Natural killer cell (primary cell): ENCODE measurements at places on chromosomes 16 and 17. TPM values are rescaled to one million over a fixed set of nuclear protein-coding genes. Genes with fewer than 3 reads are reported as not detected.

Gene ALOXE3
- total RNA-seq, result not detected

Gene CDH5
- total RNA-seq, result not detected

Gene SMYD4
- total RNA-seq, result 24.3 TPM

Gene HID1
- total RNA-seq, result 2.8 TPM

Gene FOXN1
- not detected for total RNA-seq

Gene CCL1
- total RNA-seq, result not detected

Gene KRT13
- total RNA-seq, result not detected

Gene ETV4
- not detected for total RNA-seq

Gene PNMT
- total RNA-seq, result 2.5 TPM

Gene NPIPA5
- 1.0 TPM for total RNA-seq

Gene KRT28
- not detected for total RNA-seq

Gene LRRC37A2
- 21.9 TPM for total RNA-seq

Gene HIC1
- 20.7 TPM for total RNA-seq

Gene TNFRSF12A
- total RNA-seq, result 3.1 TPM

Gene NAGS
- total RNA-seq, result 1.7 TPM

Gene SPEM2
- total RNA-seq, result not detected

Gene SOST
- total RNA-seq, result not detected

Gene ATP2C2
- not detected for total RNA-seq

Gene CCR7
- 6.6 TPM for total RNA-seq

Gene CDYL2
- total RNA-seq, result 14.5 TPM

Gene WNT9B
- total RNA-seq, result not detected

Gene ABCC6
- total RNA-seq, result 0.16 TPM

Gene PERCC1
- 0.83 TPM for total RNA-seq

Gene CSF3
- not detected for total RNA-seq
